ENCODE measurements at places on chromosomes 1 and 21.
A peak's percentile ranks its signal among the peaks of the same experiment; 100 is the strongest.

GRCh38 chr1:245160741-245161400 is 6.1 kb downstream of the KIF26B start:
- no peak for DNase-seq

DNA sequence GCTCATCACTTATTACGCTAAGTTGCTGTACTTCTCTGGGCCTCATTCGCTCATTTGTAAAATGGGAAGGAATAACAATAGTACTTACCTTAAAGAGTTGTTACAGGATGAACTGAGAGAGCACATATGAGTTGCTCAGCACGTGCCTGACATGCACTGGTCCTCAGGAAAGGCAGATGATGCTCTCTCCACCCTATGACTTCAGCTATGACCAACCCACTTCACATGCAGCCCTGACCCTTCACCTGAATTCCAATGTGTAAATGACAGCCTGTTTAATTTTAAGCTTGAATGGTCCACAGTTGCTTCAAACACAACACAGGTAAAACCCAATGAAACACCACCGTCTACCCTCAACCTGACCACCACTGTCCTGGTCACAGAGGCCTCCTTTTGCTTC is 32.9 kb downstream of the GADD45A start:
- no peak for DNase-seq

DNA sequence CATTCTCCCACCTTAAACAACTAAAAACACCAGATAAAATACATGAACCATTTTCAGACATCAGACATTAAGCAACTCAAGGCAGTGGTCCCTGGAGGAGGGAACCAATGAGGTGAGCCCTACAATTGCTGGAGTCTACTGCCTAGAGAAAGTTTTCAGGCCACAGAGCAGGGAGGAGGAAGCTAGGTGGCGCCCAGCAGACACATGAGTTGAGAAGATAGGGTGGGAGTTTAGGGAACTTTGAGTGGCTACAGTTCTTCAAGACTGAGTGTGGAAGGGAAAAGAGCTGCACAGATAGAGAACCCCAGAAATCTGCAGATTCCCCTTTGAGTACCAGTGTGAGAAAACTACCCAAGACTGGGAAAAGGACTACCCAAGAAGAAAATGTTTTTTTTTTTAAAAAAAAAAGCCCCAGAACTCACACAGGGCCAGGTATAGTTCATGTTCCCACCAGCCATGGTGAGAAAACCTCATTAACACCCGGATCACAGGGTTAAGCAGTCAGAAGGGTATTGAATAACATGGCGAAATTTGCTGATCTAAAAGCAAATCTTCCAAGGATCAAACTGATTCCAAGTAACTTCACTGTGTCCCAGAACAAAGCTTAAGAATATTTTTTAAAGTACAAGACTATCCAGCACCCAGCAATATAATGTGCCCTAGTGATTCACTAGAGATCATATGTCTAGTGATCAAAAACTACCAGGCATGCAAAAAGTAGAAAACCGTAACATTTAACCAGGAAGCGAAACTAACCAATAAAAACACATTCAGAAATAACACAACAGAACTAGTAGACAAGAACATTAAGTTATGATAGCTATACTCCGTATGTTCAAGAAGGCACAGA is 12.0 kb downstream of the ALDH9A1 start:
- DNase-seq = no peak

DNA sequence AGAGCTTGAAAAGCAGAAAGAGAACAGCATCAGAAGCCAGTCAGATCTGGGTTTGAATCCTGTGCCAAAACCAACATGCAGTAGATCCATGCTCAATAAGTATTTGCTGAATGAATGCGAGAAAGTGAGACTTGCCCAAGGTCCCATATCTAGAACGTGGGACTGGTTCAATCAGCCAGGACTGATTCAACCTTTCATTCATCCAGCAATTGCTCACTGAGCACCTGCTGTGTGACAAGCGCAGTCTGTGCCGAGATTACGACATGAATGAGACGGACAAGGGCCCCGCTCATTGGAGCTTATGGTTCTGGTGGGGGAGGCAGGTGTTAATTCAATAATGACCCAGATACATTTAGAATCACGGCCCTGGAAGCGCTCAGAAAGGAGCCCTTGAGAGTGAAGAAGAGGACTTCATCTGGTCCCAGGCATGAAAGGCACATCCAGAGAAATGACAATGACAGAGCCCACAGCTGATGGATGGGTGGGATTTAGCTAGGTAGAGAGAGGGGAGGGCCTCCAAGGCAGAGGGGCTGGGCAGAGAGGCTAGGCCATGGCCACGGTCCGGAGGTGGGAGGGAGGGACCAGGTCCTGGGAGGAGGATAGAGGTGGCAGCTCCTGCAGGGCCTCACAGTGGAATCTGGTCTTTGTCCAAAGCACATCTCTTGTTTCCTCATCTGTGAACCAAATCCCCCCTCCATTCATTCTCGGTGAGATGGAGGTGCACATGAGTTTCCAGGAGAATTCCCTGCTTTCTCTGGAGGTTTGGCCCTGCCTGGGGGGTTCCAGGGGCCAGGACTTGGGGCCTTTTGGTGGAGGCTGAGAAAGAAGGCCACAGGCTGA is 4.2 kb upstream of the FAM131C start:
- DNase-seq = no peak

GRCh38 chr1:17550729-17551584 is 11.5 kb downstream of the ARHGEF10L start:
- no peak for DNase-seq

- DNase-seq = no peak
Observed at GRCh38 chr1:173300061-173301044, 93.2 kb upstream of the TNFSF4 start.

DNA sequence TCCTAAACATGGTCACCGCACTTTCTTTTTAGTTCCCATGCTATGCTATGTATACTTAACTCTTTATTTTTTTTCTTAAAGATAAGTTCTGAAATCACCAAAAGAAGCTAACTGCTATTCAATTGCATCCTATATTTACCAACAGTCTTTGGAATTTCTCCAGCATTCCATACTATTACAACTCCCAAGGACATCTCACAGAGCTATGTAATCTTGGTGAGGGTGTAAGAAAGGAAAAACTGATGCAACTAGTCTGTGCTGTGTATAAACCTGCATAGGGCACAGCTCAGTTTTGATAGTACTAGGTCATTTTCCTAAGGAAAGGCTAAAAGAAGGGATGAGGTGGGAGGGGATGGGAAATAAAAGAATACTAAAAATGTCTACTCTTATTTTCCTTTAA is 78.0 kb downstream of the PTPN14 start:
- DNase-seq = no peak

- DNase-seq = no peak
Observed at GRCh38 chr1:76219366-76219818, 144.8 kb downstream of the ST6GALNAC3 start.

DNA sequence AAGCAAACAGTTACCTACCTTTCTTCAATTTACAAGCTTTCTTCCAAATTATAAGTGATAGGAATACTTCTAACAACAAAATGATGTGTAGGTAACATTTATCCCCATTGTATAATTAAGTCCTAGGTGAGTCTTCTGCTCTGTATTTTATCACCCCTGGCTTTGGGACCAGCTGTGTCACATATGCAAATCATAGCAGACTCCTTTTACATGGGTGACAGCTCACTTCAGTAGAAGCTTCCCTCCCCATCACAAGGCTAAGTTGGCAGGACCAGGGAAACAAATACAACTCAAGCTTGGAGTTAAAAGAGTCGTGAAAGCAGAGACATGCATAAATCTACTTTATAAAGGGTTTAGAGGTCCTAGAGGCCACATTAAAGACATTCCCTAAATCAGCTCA is 121.1 kb upstream of the RUNX1 start:
- no peak for DNase-seq

GRCh38 chr1:178660461-178660860 is 64.6 kb upstream of the RALGPS2 start:
- no peak for DNase-seq

DNA sequence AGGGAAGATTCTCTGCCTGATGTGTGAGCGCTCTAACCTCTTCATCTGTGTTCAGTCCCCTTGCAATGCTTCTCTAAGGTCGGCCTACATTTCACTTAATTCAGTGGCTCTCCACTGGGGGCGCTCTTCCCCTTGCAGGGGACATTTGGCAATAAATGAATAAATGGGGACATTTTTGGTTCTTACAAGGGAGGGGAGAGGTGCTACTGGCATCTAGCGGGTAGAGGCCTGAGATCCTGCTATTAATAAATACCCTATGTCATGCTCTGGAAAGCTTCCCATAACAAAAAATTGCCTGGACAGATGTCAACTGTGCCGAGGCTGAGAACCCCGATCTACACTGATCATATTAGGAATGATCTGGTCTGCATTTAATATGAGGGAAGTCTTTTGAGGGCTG is 25.9 kb upstream of the DNAJC11 start:
- DNase-seq = peak; percentile 36

GRCh38 chr1:3533067-3534048 is 78.0 kb downstream of the MEGF6 start:
- DNase-seq = no peak

- DNase-seq = no peak
Observed at GRCh38 chr1:99675994-99676393, 30.1 kb downstream of the PALMD start.

DNA sequence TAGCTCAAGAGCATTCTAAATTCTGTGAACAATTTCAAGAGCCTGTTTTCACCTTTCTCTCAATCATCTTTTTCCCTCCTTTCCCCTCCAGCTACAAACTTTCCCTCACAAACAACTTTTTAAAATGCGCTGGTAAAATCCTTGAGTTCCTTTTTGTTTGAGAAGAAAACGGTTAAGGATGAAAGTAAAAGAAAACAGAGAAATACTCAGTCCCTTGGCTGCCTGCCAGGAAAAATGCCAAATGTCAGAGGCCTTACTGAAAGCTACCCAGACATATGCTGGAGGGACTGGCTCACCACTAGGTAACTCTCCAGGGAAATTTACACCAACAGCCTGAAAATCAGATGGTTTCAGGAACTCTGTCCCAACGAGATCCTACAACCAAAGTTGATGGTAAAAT is 11.0 kb upstream of the SERBP1 start:
- peak; percentile 39 for DNase-seq

DNA sequence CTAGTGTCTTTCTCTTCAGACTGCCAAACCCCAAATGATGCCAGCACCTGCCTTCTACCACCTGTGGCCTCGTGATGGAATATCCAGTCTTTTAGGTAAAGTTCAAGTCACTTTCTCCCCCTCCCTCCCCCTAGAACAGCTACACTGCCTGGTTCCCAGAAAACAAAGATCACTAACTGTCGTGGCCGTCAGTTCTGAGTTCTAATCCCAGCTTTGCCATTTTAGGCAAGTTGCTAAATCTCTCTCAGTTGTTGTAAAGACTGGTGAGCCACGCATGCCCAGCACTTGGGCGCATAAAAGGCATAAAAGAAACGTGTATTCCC is 648 bp upstream of the TRAPPC3 start:
- DNase-seq = no peak

DNA sequence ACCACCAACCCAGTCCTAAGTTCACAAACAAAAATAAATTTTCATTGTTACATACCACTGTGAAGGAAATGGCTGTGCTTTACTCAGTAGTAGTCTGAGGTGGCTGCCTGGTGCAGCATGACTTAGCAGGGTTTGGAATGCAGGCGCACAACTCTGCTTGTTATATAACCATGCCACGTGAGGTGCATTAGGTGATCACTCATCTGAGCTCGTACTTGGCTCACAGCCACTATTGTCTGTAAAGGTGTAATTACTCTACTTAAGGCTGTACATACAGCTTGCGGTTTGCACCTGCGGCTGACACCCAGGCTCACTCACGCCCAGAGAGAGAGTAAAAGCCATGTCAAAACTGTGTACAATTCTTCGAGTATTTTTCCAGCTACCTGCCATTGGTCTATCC is 599.4 kb downstream of the LTN1 start:
- DNase-seq = no peak

GRCh38 chr1:96487971-96488370 is 233.6 kb upstream of the PTBP2 start:
- DNase-seq = no peak
